Activated T-cell treated with anti-CD3 and anti-CD28 coated beads, Interleukin-2, amount 50 U/mL, for 1 hour (primary cell): ENCODE measurements at places on chromosomes 16 and 17.

DNA sequence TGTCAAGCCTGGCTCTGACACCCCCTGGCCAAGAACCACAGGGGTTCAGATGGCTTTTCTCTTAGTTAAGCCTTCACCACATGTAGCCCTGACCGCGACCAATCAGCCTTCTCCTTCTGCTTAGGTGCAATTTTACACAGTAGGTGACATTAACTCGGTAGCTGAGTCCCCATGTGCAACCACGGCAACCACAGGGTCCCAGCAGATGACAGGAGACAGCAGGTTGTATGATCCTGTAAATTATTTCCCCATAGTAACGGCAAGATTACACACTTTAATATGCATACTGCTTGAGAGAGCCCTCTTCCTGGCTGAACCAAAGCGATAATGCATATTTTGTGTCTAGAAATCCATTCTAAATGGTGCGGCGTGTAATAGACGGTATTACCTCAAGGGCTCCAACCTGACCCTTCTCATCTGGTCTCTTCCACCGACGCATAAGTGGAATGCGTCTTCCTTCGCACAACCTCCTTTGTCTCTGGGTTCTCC, 458.7 kb upstream of the ZFHX3 start:
- no peak for DNase-seq

DNA sequence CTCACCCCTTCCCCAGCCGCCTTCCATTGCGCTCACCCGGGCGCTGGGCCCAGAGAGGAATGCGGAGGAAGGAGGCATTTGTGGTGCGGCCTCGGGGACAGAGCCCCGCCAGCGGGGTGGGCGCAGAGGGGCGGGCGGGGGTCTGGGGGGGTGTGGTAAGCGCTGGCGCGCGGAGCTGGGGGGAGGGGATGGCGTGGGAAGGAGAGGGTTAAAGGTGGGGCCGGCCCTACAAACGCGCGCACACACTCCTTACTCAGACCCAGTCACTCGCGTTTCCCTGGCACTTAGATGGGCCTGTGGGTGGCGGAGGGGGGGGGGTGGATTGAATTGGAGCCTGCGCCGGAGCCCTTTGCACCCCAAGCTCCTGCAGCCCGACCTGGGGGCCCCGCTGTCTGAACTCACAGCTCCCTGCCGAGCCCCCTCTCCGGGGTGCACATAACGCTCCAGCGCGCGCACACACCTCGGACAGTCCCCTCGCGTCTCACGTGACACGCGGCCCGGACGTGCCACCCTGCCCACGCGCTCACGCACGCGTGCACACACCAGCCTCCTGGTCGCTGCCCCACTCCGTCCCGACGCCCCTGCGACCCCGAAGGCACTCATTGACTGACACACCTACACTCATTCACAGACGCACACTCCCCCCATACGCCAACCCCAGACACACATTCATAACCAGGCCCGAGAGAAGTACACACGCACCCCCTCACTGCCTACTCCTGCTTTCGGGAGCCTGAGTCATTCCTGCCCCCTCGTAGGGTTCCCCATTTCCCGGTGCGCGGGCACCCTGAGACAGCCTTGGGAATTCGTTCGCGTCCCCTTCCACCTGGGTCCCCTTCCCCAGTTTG, 844 bp downstream of the TBKBP1 start:
- DNase-seq, result peak; percentile 49

DNA sequence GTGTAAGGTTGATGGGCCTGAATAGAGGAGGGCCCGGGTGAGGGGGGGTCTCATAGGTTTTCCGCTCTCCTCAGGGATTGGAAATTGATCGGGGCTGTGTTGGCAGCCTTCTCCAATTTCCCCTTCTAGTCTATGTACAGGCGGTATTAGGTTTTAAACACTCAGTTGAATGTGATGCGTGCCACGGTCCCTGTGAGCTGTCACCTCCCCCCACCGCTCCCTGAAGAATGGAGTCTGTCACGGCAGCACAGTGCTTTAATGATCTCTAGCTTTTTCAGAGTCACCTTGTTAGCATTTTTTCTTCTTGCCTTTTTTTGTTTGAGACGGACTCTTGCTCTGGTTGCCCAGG, 800 bp downstream of the COX4I1 start:
- no peak for DNase-seq

- DNase-seq, result no peak
Measured at GRCh38 chr16:86389566-86390328, 120.6 kb upstream of the FOXF1 start.

DNA sequence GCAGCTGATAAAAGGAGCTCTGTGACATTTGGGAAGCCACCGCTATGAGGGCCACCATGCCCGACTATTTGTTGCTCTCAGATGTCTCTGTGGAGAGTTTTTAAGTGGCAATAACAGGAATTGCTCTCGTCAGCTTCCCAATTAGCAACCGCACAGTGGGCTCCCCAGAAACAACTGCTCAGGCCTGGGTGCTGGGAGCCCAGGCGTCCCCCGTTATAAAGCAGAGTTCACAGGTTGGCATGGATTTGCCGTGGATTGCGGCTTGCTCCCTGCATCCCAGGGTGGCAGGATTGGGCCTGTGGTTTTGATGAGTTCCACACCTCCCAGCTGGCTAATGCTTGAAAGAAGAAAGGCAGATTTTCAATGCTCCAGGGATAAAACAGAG, 289.9 kb downstream of the CPPED1 start:
- DNase-seq, result no peak

DNA sequence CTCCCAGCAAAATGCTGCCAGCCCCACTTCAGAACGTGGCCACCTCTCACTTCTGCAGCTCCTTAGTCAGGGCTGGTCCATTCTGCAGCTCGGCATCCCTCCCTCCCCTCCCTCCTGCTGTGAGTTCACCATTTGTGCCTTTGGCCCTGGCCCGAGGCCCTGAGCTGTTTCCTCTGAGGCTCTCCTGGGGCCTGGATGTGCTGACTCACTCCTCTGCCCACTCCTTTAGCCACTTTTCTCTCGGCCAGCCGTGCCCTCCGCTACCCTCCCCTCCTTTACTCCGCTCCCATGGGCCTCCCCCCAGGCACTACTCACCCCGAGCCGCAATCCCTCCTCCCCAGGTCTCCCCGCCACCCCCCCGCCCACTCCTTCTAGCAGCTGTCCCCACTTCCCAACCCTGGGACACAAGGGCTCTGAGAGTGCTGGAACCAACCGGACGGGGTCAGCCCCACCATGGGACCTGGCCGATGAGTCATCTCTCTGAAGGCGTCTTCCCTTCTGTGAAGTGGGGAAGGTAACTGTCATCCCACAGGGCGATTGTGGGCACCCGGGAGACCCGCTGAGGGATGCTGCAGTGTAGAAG, 11.5 kb downstream of the KCNG4 start:
- DNase-seq, result no peak

- DNase-seq, result no peak
Measured at GRCh38 chr16:24825696-24826095, 20.1 kb upstream of the SLC5A11 start.

DNA sequence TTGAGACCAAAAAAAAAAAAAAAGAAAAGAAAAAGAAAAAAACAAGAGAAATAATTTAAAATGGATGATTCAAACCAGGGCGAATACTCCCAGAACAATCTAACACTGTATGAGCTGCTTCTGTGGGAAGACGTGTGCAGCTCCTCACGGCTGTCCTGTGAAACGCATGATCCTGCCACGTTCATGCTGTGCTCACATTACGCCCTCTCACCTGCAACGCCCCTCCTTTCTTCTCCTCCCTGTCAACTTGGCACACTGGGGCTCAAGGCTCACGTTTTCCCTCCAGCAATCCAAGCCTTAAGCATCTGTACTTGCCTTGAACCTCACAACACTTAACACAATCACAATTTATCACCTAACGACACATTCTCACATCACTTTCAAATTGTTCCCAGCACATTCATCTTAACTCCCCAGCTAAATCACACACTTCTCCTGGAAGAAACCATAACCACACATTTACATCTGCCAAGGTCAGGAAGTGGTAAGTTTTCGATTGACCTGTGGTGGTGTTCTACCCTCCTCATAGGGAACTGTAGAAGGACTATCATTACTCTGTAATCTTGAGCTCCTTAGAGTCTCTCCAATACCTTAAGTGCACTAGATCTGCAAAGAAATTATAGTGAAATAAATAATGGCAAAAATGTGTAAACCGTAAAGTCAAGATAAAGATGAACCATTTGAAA, 29.1 kb downstream of the MBTPS1 start:
- no peak for DNase-seq

DNA sequence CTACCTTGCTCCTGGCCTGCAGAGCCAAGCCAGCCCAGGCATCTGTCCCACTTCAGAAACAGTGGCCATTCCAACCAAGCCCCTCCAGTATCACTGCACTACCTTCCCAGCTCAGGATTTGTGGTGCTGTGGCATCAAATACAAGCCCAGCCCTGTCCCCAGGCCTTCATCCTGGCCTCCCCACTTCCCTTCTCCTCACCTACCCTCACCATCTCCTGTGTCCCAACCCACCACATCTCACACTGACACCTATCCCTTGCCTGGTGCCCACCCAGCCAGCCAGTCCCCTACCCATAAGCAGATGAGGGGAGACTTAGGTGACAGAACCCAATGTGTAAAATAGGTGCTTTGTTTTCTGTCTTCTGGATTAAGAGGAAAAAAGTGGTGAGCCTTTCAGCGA, 66.0 kb upstream of the CDH5 start:
- DNase-seq, result no peak

- DNase-seq, result peak; percentile 90
Measured at GRCh38 chr17:82781894-82782274, 30.0 kb downstream of the TBCD start.

DNA sequence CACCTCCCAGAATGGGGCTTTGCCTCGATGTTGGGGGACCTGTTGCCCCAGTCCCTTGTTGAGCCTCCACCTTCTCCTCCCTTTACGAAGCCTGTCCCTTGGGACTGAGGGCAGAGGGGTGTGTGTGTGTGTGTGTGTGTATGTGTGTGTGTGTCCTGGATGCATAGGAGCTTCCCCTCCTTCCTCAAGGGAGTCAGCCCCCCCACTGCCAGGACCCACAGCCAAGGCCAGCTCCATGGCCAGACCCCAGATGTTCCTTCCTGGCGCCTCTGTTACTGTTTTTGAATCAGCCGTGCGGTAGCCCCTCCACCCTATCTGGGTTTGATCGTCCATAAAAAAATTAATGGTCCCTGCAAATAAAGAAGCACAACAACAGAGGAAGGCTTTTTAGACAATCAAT, 17.7 kb upstream of the DOK4 start:
- no peak for DNase-seq

- no peak for DNase-seq
Measured at GRCh38 chr17:4116516-4116915, 26.3 kb downstream of the ZZEF1 start.

- DNase-seq, result no peak
Measured at GRCh38 chr17:42681976-42682721, at the start of gene CNTNAP1. Gene CNTNAP1 (plus strand): TSS chr17:42682531. CDS start chr17:42682830, 299 bp downstream.

DNA sequence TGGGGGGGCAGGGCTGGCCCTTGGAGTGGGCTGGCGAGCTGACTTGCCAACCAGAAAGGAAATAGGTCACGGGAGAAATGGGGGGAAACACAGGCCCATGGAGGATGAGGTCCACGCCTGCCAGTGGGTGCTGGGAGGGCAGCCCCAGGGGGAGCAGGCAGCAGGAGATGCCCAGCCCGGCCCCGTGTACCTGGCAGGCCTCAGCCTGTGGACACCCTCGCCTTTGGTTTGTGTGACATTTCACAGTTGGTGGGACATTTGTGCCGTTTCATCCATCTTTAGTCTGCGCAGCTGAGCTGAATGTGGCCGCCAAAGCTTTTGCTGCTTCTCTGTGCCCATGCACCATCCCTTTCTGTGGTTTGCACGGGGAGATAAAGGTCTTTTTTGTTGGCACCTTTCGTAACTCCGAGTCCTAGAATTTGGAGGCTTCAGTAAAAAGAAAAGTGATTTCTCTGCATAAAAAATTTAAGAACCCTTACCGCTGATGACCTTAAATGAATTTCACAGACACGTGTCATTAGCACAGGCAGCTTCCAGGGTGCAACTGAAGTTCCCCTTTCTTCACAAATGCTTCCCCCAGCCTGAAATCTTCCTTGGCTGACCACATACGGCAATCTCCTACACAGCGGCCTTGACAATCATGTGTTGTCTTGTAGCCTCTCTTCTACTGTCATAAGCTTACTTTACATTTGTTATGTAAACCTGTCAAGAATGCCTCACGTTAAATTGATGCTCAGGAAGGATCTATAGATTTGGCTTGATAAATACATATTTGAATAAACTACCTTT, 193.6 kb downstream of the RPTOR start:
- no peak for DNase-seq

- DNase-seq, result no peak
Measured at GRCh38 chr17:63382826-63383225, 63.3 kb downstream of the CYB561 start.

- DNase-seq, result no peak
Measured at GRCh38 chr17:17518014-17518413, 21.8 kb upstream of the RASD1 start.

GRCh38 chr17:46908068-46908737, 14.8 kb upstream of the GOSR2 start:
- no peak for DNase-seq

DNA sequence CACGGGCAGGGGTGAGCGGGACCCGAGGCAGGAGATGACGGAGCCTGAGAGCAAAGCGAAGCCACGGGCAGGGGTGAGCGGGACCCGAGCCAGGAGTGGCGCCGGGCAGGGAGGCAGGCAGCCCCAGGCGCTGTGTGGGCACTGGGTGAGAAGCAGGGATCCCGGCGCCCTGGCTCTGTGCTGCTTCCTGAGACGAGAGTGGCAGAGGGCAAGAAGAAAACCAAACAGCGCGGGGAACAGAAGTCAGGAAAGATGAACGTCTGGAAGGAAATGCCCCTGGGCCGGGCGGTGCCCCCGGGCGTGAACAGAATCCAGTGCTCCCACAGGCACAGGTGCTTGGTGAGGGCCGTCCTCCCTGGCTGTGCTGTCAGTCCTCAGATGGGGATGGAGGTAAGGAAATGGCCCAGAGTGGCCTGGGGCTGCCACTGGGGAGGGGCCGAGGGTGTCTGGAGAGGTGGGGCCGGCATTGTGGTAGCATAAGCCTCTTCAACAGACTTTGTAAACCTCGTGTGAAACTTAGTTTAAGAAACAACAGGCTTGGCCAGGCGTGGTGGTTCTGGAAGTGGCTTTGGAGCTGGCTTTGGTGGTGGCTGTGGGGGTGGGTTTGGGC, 9.8 kb downstream of the ASPSCR1 start:
- no peak for DNase-seq

DNA sequence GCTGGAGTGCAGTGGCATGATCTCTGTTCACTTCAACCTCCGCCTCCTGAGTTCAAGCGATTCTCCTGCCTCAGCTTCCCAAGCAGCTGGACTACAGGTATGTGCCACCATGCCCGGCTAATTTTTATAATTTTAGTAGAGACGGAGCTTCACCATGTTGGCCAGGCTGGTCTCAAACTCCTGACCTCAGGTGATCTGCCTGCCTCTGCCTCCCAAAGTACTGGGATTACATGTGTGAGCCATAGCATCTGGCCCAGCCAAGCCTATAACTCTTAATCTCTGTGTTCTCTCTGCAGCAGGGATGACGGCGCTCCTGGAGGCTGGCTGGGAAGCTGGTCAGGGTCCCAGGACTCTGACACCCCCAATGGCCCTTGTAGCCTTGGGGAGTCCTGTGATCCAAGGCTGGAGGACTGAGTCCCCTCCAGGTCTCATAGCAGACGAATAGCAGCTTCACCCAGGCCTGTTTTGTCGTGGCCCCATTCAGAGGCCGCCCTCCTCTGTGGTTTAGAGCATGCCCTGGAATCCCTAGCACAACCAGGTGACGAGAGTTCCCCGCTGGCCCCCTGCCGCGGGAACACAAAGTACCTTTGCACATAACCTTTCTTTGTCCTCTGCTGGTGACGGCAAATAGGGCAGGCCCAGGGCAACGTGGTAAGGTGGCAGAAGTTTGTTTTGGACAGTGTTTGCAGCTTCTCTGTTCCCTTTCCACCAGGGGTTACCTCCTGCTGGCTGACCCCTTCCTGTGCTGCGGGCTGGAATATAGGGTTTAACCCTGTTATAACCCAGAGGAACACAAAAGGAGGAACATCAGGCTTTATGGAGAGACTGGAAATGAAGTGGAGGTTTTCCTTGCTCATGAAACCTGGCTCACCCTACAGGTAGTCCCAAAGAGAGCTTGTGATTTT, 43.0 kb upstream of the TOB1 start:
- DNase-seq, result peak; percentile 60
